ENCODE measurements at places on chromosomes 11 and 22.

- no peak for DNase-seq
Measured at GRCh38 chr22:44711241-44711560, 9.2 kb downstream of the PRR5 start.

DNA sequence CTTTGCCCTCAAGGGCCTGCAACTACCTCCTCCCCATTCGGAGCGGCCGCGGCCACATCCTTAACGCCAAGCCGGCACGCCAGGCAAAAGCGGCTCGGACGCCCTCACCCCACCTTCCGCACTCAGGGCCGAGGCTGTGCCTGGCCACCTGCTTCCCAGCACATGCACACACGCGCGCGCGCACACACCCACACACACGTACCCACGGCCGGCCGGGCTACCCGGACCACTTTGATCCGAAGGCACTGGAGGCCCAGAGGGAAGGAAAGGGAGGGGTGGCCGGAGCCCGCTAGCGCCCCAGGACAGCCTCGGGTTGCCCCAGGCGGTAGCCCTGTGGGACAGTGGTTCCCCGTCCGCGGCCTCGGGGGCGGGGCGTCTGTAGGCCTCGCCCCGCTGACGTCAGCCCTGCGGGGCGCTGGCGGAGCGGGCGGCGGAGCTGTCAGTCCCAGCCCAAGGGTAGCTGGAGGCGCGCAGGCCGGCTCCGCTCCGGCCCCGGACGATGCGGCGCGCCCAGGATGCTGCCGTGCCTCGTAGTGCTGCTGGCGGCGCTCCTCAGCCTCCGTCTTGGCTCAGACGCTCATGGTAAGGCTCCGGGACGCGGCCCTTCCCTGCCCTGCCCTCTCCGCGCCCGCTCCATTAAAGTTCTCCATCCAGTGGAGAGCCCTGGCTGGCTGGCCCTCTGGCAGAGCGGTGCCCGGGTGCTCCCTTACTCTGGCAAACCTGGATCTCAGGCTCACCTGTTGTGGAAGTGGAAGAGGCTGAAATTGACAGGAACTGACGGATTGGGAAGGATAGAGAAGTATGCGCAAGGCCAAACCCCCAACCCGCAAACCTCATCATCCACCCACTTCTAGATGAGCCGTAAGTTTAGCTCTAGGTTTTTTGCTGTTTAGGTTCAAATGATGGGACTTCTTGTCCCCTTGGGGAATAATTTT, at the start of gene IL10RA:
TSS of gene IL10RA (plus strand) at position 442 of the 935 bp plus-strand sequence. CDS start at position 516, 74 bp downstream.
- peak; percentile 63 for DNase-seq

- no peak for DNase-seq
Measured at GRCh38 chr22:28075358-28075981, 156.4 kb upstream of the PITPNB start.

DNA sequence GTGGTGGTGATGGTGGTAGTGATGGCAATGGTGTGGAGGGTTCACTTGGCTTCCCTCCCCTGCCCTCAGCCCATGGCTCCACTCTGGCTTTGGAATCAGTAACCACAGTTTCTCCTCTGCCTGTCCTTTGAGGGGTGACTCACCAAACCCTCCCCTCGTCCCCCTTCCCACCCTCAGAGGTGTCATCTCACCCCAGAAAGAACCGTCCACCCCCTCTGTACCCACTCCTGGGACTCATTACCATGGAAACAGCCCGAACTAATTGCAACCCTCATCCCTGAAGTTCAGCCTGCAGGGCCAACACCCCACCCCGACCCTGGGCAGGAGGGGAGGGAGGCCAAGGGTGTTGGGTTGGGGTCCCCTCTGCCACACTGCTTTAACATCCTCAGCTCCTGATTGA, 26.6 kb downstream of the PHLDB1 start:
- DNase-seq: no peak

GRCh38 chr11:90856790-90857189, 633.9 kb upstream of the CHORDC1 start:
- DNase-seq: no peak

GRCh38 chr11:64917663-64917995, 620 bp upstream of the ATG2A start:
- no peak for DNase-seq

GRCh38 chr22:48488149-48488551, 1339.5 kb downstream of the BRD1 start:
- DNase-seq: no peak

GRCh38 chr11:64778223-64778472, 194 bp downstream of the SF1 start:
- no peak for DNase-seq

- no peak for DNase-seq
Measured at GRCh38 chr11:132395434-132395833, 1025.0 kb downstream of the NTM start.

- no peak for DNase-seq
Measured at GRCh38 chr22:24807284-24807950, 1.4 kb downstream of the SGSM1 start.

GRCh38 chr11:6237761-6238302, 1.1 kb upstream of the CNGA4 start:
- no peak for DNase-seq

GRCh38 chr11:11218629-11218986, 134.4 kb downstream of the CSNK2A3 start:
- DNase-seq: no peak

DNA sequence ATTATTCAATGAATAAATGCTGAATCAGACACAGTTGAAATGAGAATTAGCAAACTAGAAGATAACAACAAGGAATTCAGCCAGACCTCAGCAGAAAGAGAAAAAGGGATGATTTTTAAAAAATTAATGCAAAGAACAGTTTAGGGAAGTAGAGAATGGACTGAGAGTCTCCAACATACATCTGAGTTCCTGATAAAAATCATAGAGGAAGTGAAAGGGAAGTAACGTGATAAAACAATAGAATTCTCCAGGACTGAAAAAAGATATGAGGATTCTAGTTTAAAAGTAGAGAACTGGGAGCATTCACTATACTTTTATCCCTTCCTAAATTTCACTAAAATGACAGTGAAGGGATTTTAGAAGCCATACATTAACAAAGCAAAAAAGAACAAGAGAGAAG, 592.0 kb downstream of the SOX6 start:
- DNase-seq: no peak

- DNase-seq: no peak
Measured at GRCh38 chr11:78798663-78799062, 224.0 kb upstream of the NARS2 start.

- no peak for DNase-seq
Measured at GRCh38 chr22:49642331-49642730, 185.3 kb downstream of the BRD1 start.
